ENCODE measurements at places on chromosomes 2 and 18.

- no peak for DNase-seq
Observed at GRCh38 chr18:67636597-67637385, 120.3 kb upstream of the DSEL start.

- no peak for DNase-seq
Observed at GRCh38 chr2:127097471-127097765, 9.5 kb downstream of the BIN1 start.

DNA sequence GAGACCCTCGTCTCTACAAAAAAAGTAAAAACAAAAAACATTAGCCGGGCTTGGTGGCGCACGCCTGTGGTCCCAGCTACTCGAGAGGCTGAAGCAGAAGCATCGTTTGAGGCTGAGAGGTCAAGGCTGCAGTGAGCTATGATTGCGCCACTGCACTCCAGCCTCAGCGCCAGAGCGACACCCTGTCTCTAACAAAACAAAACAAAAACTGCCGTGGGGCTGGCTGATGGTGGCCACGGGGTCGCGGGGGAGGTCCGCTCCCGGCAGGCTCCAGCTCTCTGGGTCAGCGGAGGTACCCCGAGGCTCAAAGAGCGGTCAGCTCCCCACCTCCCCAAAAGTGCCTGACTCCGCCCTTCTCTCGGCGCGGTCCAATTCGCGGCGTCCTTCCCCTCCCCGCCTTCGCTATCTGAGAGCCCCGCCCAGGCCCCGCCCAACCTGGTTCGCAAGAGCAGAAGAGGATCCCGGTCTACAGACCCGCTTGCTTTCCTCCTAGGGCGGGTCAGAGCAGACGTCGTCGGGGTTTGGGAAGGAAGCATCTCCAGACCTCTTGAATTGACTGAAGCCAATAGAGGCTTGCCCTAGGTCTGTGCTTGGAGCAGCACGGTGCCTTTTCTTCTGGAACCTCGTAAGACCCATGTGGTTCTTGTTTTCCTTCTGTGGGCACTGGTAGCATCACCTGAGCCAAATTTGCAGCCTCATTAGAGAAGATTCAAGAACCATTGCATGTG, 7.8 kb downstream of the RAX start:
- no peak for DNase-seq

DNA sequence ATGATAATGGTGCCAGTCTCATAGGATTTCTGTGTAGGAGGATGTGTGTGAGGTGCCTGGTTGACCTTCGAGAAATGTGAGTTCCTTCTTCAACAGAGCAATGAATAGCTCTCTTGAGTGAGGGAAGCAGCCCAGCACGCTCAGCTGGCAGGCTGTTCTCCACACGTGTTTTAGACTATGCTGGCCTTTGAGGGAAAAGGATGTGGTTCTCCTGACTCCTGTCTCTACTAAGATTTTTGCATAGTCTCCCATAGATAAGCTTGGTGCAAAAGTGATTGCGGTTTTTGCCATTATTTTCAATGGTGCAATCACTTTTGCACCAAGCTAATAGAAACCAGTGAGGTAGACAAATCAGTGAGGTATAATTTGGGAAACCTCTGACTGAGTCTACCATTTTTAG, 284.1 kb downstream of the SLC4A3 start:
- DNase-seq, result no peak

All from C1 segment of cervical spinal cord (tissue), 14 donors.